Stomach (tissue), 19 donors: ENCODE measurements at places on chromosomes 16 and 17. TPM values are rescaled to one million over a fixed set of nuclear protein-coding genes. Genes with fewer than 3 reads are reported as not detected.

DNA sequence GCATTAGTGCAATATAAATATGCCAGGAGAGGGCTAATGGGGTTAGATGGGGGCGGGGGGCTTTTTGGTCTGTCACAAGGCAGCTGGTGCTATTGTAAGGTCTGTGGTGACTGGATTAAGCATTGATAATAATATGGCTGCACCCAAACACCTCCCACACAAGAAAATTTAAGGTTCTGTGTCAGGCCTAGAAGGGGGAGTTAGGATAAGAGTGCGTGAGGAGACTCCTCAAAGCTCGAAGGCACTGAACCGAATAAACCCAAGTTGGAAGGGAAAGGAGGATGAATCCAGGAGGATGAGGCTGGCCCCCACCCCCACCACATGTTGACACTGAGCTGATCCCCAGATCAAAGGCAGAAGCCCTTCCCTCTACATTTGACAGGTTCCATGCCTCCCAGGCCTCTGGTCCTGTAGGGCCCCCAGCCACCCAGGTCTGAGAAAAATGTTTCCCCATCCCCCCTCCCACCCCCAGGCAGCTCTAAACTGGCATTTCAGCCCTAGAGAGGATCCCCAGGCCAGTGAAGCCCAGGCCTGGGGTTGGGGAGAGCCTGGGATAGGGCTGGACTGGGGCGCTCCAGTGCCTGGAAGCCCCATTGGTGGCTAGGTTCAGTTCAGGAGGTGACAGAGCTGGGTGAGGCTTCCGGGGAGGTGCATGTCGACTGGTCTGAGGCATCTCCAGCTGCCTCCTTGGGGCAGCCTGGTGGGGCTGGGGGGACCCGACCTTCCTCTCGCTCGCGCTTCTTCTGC lies 1.7 kb downstream of the HOXB1 start:
- no peak for DNase-seq

- no peak for DNase-seq
Observed at GRCh38 chr17:57589151-57590034, 155.7 kb downstream of the CCDC182 start.

- DNase-seq, result peak; percentile 78
Observed at GRCh38 chr17:34199932-34200534, 55.1 kb upstream of the CCL2 start.

DNA sequence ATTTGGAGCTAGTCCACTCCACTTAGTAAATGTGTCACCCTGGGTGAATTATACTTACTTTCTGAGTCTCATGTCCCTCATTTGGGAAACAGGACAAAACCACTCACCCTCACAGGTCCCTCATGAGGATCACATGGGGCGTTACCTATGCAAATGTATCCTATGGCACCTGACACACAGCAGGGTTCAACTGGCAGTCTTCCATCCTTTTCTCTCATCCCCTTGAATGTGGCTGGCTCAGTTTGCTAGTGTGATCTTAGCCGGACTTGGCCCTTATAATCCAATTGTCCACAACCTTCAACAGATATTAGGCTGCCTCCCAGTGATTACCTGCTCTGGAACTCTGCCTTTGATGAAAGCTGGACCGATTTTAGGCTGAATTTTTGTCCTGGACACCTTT lies 308.8 kb downstream of the MAP2K6 start:
- DNase-seq, result no peak

- no peak for DNase-seq
Observed at GRCh38 chr17:57456622-57457021, 200.3 kb downstream of the MSI2 start.

GRCh38 chr16:56603589-56603988 lies 4.8 kb upstream of the MT2A start:
- peak; percentile 75 for DNase-seq

DNA sequence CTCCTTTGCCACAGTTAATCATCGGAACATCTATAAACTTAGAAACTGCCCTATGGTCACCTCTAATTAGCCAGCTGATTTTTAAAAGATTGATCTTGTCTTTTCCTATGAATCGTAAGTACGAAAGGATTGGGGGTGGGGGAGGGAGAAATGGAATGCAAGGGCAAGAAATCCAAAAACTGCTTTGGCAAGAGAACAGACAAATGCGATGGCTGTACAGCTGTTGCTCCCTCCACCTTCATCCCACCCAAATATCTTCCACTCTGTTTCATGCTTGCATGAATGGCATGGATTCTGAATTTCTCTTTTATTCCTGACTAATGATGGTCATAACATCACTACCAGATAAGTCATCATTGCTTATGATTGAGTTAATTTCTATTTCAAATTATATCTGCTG lies 165.7 kb downstream of the STX8 start:
- no peak for DNase-seq

- DNase-seq, result no peak
Observed at GRCh38 chr16:87534030-87534653, 41.3 kb upstream of the ZCCHC14 start.

- no peak for DNase-seq
Observed at GRCh38 chr16:67543036-67543435, 14.4 kb downstream of the RIPOR1 start.

KIF18B gene
- total RNA-seq, result 3.1 TPM

KRTAP2-1 gene
- not detected for total RNA-seq

QPRT gene
- 114 TPM for total RNA-seq

OTOP2 gene
- total RNA-seq, result 3.2 TPM
